ENCODE measurements at places on chromosomes 3 and 15. TPM values are rescaled to one million over a fixed set of nuclear protein-coding genes. Genes with fewer than 3 reads are reported as not detected.

- DNase-seq: no peak
Observed at GRCh38 chr15:60656041-60656440, 177.1 kb upstream of the ICE2 start.

DNA sequence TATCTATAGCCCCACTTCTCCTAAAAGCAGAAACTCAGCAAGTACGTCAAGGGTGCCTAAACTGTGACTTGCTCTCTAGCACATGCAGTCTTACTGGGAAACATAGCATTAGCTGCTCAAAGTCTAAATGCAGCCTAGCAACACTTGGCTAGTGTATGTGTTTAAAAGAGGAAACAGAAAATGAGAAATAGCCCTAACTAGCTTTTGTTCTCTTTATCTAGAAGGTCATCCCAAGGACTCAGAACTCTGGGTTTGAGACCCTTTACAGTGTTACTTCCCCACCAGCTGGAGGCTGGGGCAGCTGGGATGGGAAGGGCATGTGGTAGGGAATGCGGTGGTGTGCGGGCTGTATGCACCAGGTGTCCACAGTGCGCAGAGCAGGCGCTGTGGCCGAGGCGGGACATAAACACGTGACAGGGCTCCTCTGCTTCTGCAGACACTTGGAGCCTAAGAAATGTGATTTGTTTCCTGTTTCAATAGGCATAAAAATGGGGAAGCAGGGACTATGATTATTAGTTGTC lies 13.3 kb downstream of the ETV5 start:
- DNase-seq: no peak

- peak; percentile 57 for DNase-seq
Observed at GRCh38 chr3:102129760-102130608, 280.7 kb downstream of the NFKBIZ start.

DNA sequence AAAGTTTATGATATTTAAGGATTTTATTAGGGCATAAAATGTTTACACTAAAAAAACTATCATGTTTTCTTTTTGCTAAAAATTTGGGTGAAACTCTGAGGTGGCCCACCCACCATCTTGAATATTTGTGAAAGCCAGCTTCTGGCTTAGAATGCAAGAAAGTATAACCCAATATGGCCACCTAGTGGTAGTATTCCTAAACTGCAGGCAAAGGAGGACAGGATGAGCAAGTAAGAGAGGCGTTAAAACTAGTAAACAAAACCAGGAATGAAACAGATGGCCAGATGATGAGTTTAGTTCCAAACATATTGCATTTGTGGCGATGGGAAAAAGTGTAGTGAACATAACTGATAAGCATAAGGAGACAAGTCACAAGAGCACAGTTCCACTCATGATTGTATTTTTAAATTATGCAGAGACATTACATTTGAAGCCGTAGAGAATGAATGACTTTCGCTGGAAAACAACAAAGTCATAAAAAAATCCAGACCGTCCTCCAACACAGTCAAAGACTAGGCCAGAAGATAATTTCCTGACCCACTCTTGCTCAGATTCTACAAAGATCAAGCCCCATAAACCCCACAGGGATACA lies 103.3 kb upstream of the PRTG start:
- DNase-seq: peak; percentile 76

DNA sequence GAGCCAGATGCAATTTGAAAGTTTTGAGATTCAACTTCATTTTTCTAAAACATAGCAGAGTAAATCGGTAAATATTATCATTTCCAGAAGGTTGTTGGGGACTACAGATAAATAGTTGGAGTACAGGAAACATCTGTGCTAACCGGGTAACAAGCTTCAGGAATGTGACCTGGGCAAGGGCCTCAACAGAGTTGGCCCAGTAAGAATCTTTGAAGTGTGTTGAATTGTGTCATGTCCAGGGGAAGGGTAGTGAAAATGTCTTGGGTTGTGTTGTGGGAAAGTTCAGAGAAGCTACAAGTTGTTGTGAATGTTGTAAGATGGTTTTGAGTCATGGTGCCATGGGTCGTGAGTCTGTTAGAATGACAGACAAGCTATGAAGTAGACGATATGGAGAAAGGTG lies 35.7 kb downstream of the SQOR start:
- no peak for DNase-seq

DNA sequence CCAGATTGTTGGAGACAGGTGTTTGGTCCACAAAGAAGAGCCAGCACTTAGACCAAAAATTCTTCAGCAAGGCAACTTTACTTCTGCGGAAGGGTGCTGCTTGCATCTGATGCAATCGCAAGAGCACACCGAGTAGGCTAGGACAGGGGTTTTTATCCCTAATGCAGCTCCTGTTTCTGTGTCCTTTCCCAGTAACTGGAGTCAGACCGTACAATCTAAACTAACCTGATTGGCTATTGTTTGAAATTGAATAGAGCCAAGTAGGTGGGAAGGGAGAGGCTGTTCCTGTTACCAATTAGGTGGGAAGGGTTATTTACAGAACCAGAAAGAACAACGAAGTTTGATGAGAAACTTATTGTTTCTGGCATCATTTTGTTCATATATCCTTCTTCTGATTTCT lies 77.6 kb downstream of the CHCHD4 start:
- no peak for DNase-seq

DNA sequence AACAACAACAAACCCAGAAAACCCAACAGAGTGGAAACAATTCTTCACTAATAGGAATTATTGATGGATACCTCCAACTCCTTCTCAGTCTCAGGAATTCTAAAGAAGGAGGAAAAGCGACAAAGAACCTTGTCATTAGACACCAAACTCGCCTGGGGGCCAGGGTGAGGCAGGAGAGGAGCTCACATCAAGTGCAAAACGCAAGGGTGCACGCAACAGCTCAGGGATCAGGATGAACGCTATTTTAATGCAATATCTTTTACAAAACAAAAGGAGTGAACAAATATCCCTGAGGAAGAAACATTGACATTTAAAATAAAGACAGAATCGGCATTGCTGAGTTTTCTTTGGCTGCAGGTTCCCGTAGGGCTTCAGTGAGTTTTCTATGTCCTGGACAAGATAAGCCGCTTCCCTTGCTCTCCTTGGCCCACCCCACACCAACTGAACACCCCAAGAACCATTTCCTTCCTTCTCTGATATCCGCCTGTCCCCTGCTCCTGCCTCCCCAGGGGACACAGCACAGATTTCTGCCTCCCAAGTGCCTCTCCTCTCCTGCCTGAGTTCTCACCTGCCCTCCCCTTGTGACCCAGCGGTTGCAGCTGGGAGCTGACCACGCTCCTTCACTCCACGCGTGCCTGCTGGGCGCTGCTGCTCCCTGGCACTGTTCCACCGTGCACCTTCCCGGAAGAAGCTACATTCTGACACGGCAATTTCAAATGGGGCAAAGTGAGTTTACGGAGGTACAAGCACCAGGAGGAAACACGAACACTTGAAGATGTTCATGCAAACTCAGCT lies 63.0 kb downstream of the ATP10A start:
- no peak for DNase-seq

DNA sequence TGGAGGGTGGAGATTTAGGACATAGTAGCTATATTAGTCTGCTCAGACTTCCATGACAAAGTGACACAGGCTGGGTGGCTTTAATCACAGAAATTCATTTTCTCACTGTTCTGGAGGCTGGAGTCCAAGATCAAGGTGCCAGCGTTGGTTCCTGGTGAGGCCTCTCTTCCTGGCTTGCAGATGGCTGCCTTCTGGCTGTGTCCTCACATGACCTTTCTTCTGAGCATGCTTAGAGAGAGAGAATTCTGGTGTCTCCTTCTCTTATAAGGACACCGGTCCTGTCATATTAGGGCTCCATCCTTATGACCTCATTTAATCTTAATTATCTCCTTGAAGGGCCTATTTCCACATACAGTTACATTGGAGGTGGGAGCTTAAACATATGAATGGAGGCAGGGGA lies 14.9 kb upstream of the SHC4 start:
- no peak for DNase-seq

Gene LIPH
- not detected for total RNA-seq

Gene RARRES1
- total RNA-seq: 3.7 TPM

Gene PDCD7
- 19.1 TPM for total RNA-seq
